ENCODE measurements at places on chromosomes 4 and X. TPM values are rescaled to one million over a fixed set of nuclear protein-coding genes. Genes with fewer than 3 reads are reported as not detected.

DNA sequence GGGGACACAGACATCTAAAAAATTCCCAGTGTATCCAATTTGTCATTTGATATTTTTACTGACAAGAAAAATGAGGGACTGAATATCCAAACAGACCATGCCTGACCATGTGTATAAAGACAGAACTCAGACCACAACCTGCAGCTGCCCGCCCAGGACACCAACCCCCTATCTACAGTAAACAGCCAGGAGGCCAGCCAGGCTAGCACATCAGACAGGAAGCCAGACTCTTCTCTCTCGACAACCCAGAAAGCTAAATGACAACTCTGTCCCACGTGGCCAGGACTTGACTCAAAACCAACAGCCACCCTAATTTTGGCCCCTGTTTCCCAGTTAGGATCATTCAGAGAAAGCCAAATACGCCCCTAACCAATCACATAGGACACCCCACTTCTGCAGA, 15.1 kb downstream of the AFAP1 start:
- no peak for DNase-seq

- DNase-seq, result no peak
Measured at GRCh38 chr4:53645108-53645507, 53.8 kb upstream of the LNX1 start.

ENPP6 gene
- not detected for total RNA-seq

DNA sequence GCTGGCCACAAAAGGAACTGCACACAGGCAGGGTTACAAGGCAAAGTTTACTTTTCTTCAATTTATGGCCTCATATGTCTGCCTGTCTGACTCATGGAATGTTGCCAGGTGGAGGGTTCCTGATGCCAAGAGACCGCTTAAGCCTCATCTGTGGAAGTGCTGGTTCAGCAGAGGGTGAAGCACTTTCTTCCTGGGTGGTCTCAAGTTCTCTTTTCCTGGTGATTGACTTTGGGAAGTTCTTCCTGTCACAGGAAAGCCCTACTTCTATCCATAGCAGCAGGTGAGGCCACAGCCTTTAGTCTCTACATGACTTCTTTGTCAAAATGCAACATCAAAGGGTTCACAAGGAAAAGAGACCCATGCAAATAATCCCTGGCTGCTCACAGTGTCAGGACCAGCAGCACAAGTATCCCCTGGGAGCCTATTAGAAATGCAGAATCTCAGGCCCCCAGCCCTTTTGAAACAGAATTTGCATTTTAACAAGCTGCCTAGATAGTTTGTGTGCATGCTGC, 81.4 kb upstream of the IGFBP7 start:
- DNase-seq, result no peak

UFSP2 gene
- total RNA-seq, result 24.5 TPM

CSAG1 gene
- total RNA-seq, result 58.3 TPM

TMSB15C gene
- not detected for total RNA-seq

DNA sequence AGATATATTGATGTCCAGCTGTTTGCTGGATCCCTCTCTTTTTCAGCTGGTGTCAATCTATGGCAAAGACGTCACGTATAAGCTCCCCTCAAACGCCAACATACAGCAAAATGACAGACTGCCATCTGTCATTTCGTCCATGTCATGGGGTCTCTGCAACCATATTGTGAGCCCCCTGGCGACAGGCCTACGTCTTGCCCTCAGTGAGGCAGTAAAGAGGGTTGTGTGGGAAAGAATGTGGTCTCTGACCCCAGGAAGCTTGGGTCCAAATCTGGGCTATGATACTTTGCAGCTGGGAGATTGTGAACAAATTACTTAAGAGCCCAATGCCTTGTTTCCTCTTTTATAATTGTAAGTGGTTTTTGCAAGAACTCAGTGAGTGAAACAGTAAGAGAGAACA, 7.4 kb downstream of the SUPT20HL2 start:
- no peak for DNase-seq

- no peak for DNase-seq
Measured at GRCh38 chr4:143186212-143186611, 1.5 kb downstream of the USP38 start.

GRCh38 chr4:83993774-83994173, 457.9 kb downstream of the GPAT3 start:
- DNase-seq, result peak; percentile 9

DNA sequence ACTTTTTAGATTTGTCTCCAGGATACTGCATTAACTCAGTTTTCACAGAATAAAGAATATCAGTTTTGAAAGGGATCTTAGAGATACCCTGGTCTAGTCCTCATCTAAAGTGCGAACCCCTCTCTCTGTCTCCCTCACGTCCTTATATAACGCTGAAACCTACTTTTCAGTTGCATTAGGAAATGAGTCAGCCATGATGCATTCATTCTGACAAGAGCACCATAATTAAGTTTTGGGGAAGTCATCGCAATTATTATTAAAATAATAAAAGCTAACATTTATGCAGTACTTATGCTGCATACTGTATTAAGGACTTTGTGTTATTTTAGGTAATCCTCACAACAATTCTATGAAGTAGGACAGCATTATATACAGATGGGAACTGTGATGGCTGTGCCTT, 116.1 kb downstream of the REELD1 start:
- DNase-seq, result no peak

NSG1 gene
- not detected for total RNA-seq
